ENCODE measurements at places on chromosomes 1 and 21.

DNA sequence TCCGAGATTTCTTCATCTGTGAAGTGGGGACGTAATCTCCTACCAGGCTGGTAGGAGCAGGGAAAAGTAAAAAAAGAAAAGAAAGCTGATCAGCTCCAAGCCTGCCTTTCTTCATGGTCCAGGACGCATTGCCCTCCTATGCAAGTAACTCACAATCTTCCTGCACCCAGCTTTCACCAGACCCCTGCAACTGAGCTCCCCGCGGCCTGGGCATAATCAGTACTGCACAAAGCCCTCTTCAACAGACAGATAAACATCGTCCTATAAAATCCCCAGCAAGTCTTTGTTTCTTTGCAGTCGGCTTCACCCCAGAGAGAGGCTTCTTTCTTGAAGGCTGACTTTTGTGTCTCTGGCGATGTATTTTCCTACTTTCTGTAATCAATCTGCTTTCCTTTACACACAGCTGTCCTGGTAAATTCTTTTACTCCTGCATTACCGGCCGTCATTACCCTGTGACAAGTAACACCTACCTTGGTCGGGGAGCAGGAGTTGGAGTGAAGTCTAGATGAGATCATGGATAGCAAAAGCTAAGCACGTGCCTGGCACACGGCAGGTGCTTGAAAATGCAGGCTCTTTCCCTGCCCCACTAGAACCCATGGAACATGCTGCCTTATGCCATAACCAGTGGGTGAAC, 8.3 kb downstream of the PADI1 start:
- no peak for DNase-seq

DNA sequence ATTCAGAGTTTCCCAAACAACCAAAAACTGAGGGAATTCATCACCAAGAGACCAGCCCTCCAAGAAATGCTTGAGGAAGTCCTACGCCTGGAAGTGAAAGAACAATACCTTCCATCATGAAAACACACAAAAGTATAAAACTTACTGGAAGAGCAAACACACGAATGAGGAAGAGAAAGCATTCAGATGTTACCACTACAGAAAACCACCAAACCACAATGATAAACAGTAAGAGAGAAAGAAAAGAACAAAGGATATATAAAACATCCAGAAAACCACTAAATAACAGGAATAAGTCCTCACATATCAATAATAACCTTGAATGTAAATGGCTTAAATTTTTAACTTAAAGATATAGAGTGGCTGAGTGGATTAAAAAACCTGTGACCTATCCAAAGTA, 58.5 kb upstream of the BCL10 start:
- no peak for DNase-seq

DNA sequence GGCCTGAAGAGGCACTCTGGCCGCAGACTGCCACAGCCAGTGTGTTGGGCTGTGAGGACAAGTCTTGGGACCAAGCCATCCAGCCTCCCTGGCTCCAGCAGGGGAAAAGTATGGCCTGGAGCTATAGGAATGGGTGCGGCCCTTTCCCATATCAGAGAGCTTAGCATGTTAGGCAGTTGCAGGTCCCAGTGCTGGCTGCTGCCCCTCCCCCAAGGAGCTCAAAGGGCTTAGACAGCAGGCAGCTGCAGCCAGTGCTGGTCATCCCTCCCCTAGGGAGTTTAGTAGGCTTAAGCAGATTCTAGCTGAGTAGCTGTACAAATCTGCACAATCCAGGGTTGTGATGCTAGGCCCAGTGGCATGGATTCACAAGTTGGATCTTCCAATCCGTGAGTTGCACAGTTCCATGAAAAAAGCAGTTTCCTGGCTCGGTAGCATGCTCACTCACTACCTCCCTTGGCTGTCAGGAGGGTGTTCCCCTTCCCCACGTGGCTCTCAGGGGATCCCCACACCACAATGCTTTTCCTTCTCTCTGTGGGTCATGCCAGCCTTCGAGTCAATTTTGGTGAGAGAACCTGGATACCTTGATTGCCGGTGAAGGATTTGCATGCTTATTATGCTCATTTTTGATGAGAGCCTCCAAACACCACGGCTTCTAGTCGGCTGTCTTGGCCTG, 1490.8 kb downstream of the BRINP3 start:
- DNase-seq, result no peak

- no peak for DNase-seq
These were observed 166.0 kb upstream of the C8B start for GRCh38 chr1:57131701-57132394.

DNA sequence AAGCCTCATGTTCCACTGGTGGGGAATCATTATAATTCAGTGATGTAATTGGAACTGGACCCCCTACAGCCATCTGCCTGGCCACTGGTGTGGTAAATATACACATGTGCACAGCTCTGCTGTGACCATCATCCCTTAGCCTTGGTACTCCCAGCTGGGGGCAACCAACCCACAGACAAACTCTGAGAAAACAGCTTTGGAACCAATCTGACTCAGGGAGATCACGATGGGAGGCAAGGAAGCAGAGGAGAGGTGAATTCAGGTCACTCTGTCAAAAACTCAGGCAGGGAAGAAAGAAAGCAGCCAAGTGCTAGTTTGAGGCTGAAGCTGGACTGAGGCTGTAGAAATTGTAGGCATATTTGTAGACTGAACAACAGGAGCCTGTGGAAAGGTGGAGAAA, 197.8 kb upstream of the GALNT2 start:
- DNase-seq, result no peak

DNA sequence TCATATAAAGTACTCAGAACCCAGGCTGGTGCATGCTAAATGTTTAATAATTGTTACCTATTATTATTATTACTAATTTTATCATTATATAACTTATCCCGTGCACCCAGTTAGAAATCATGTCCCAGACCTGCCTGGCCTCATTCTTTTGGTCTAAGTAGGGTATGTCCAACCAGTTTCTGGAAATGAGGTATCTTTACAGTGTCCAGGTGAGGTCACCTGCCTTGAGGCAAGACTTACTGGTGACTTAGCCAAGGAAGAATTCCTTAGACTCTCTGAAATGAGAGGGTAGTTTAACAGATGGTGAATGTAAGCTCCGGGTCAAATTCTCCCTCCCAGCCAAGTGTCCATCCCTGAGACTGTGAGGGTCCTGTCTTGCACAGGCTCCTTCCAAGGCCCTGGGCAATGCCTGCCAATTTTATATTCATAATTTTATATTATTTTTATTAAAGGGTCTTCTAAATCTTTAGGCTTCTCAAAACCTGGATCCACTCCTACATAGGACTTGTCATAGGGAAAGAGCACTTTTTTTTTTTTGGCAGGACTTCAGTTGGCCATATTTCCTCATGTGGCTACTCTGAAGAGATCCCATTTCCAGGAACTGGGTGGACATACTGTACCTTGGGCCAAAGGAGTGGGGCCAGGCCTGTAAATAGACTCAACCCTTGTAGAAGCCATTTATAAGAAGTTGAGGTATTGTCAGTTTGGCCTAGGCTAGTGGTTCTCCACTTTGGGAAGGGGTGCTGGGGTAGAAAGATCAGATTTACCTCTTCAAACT, 96.7 kb upstream of the KCNA3 start:
- DNase-seq, result no peak

DNA sequence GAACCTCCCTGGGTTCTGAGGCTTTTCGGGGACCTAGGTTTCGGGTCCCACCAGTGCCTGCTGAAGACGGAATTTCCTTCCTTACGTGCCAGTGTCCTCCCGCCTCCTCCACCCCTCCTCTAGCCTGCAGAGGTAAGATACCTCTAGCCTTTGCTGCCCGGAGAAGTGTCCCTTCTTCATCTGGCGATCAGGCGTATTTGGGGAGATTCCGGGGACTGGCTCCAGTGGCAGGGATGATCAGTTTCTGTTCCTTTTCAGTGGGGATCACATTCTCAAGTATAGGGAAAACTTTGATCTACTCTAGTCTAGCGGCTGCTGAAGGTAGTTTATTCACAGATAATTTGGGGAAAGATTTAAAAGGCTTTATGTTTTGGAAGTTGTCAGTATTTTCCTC, 674 bp downstream of the CEP350 start:
- DNase-seq, result no peak

DNA sequence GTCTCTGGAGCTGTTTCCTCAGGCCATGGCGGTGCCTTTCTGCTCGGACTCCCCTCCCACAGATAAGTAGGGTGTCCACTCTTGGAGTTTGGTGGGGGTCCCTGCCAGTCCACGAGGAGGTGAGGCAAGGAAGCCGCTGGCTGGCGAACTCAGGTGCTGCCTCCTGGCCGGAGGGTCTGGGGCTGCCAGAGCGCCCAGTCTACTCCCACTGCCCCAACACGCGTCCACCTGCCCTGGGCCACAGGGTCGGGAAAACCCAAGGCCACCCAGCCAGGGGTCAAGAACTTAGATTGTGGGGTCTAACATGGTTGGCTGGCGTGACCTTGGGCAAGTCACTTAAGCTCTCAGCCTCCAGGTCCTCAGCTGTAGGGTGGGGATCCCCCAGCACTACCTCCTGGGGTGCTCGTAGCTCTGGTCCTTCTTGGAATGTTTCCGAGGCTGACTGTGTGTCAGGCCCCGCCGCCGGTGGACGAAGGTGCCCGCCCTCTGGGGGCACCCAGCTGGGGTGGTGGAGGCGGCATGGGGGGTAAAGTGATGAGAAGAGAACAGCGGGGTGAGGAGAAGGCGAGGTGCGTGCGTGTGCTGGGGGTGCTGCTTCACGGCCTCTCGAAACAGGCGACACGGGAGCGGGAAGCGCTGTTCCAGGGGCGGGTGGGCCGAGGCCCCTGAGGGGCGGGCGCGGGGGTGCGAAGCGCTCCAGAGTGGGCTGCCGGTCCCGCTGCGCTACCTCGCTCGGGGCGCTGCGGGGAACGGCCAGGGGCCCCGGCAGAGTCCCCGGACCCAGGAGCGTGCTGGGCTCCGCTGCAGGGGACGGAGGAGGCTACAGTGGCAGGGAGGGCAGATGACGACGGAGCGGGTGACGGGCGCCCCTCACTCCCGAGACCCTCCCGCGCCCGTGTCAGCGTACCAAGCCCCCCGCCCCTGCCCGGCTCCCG, 1.2 kb downstream of the SH2D5 start:
- no peak for DNase-seq

DNA sequence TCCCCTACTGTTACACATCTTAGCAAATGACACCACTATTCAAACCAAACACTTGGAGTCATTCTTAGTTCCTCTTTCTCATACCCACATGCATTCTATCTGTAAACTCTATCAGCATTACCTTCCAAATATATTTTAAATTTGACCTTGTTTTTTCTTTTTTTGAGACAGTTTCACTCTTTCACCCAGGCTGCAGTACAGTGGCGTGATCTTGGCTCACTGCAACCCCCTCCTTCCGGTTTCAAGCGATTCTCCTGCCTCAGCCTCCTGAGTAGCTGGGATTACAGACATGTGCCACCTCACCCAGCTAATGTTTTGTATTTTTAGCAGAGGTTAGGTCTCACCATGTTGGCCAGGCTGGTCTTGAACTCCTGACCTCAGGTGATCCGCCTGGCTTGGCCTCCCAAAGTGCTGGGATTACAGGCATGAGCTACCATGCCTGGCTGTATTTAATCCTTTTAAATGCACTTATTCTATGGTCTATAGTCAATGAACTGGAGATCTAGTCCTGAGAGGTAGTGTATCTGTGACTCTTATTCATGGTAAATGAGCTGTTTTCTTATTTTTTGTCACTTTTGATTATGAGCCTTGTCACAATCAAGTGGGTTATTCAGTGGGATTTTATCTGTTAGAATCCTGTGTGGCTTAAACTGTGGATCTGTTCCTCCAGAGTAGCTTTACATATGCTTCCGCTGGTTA, 73.1 kb downstream of the GATAD2B start:
- DNase-seq, result no peak

GRCh38 chr21:31560479-31560878, 99.0 kb upstream of the SOD1 start:
- no peak for DNase-seq

- no peak for DNase-seq
These were observed 7.1 kb upstream of the GADD45A start for GRCh38 chr1:67677930-67678329.

DNA sequence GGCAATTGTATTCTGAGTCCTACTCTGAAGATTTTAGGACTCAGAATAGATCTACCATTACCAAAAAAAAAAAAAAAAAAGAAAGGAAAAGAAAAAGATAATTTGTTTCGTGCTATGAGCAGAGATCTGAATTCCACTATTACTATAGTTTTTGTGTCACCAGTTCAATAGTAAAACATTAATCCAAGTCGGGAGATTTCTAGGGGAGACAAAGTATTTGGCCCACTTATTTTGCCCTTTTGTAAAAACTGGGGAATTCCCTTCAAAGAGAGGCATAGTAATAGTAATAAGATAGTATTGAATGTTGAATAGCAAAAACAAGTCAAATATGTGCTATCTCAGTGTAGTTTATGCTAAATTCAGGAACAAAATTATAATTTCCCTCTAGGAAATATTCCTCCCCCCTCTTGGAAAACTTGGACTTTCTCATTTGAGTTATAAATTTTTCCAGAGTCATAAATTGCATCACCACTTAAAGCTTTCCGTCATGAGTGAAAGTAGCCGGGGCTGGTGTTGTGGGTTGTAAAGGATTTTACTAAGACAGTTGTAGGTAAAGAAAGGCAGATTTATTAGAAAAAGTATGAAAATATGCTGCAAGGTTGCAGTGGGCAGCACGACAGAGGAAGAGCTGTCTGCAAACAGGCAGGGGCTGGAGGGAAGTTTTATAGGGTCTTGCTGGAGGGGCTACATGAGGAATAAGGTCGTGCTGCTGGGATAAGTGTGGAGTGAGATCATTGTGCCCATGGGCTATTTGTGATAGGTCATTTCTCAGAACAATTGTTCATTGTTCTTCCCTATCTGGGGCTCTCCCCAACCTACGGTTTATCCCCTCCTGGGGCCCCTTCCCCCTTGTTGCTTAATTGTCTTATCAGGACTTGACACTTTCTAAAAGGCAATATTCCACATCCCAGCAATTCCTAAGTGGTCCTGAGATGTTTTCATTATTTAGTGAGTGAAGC, 1009.9 kb downstream of the PLA2G4A start:
- DNase-seq, result no peak

DNA sequence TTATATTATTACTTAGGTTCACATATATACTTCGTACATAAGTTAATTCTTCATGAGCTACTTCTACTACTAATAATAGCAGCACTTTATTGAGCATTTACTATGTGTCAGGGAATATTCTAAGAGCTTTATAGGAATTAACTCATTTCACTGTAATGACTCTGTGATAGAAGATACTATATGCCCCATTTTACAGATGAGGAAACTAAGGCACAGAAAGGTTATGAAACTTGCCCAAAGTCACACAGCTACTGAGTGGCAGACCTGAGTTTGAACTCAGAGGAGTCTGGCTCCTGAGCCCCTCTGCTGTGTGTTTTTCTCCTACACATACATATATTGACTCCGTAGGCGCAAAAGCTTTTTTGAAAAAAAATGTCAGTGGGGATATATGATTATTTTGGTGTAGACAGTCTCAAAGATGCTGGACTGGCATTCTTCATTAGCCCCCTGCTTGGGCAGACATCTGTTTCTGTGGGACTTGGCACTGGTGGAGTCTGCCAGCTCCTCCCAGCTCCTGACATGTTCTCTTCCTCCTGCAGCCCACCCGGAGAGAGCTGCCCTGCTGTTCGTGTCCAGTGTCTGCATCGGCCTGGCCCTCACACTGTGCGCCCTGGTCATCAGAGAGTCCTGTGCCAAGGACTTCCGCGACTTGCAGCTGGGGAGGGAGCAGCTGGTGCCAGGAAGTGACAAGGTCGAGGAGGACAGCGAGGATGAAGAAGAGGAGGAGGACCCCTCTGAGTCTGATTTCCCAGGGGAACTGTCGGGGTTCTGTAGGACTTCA, 70.9 kb downstream of the TCP10L start:
- DNase-seq, result no peak

Measured in AG04449 (cell line).